ENCODE measurements at places on chromosomes 3 and 15.

GRCh38 chr3:182843478-182843877, 50.2 kb downstream of the ATP11B start:
- H3K4me1 ChIP-seq = no peaks in the 10 kb centered on the region
- peaks cover 3% of the 10 kb centered on the region for H3K36me3 ChIP-seq
- no peak overlapping the region for H3K4me3 ChIP-seq
- no peaks in the 10 kb centered on the region for H3K27me3 ChIP-seq

GRCh38 chr15:101043911-101044624, 124.9 kb downstream of the LRRK1 start:
- H3K36me3 ChIP-seq = no peaks in the 10 kb centered on the region
- no peaks in the 10 kb centered on the region for H3K27me3 ChIP-seq
- no peak for DNase-seq
- H3K4me1 ChIP-seq = no peaks in the 10 kb centered on the region
- H3K4me3 ChIP-seq = no peak overlapping the region
- H3K27ac ChIP-seq = no peak overlapping the region

DNA sequence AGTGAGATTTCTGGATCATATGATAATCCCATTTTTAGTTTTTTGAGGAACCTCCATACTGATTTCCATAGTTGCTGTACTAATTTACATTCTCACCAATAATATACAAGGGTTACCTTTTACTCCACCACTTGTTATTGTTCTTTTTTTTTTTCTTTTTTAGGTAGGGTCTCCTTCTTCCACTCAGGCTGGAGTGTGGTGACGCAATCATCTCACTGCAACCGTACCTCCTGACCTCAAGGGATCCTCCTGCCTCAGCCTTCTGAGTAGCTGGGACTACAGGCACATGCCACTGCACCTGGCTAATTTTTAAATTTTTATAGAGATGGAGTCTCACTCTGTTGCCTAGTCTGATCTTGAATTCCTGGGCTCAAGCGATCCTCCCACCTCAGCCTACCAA, 24.4 kb upstream of the CNOT10 start:
- no peak for DNase-seq
- no peaks in the 10 kb centered on the region for H3K36me3 ChIP-seq
- no peaks in the 10 kb centered on the region for H3K27me3 ChIP-seq
- H3K27ac ChIP-seq = no peak overlapping the region
- H3K4me1 ChIP-seq = no peaks in the 10 kb centered on the region

DNA sequence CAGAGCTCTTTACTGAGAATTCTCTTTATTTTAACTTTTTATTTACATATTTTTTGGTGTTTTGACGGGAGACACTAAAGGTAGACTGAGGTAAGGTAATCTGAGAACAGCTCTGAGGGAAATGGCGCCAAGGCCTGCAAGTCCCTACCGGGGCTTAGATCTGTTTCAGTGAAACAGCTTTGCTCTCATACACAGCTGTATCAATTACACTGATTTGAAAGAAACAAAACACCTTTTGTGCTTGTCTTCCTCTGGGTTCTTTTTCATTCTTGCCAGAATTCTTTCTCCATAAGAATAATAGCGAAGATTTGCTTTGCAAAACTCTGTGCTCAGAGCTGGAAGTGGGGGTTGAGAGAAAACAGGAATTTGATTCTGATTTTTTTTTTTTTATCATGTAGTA, 79.5 kb upstream of the PEX5L start:
- H3K27me3 ChIP-seq = no peaks in the 10 kb centered on the region
- DNase-seq = no peak
- no peak overlapping the region for H3K4me3 ChIP-seq
- H3K27ac ChIP-seq = no peak overlapping the region
- H3K36me3 ChIP-seq = no peaks in the 10 kb centered on the region

GRCh38 chr3:63034101-63034500, 158.9 kb upstream of the CADPS start:
- H3K4me1 ChIP-seq = no peaks in the 10 kb centered on the region
- no peaks in the 10 kb centered on the region for H3K27me3 ChIP-seq
- DNase-seq = no peak
- no peak overlapping the region for H3K27ac ChIP-seq
- no peaks in the 10 kb centered on the region for H3K36me3 ChIP-seq
- H3K4me3 ChIP-seq = no peak overlapping the region

GRCh38 chr3:122919291-122919610, 108.3 kb downstream of the SEMA5B start:
- no peak overlapping the region for H3K4me3 ChIP-seq
- H3K36me3 ChIP-seq = no peaks in the 10 kb centered on the region
- H3K4me1 ChIP-seq = no peaks in the 10 kb centered on the region
- no peak overlapping the region for H3K27ac ChIP-seq
- H3K27me3 ChIP-seq = peaks cover 5% of the 10 kb centered on the region

DNA sequence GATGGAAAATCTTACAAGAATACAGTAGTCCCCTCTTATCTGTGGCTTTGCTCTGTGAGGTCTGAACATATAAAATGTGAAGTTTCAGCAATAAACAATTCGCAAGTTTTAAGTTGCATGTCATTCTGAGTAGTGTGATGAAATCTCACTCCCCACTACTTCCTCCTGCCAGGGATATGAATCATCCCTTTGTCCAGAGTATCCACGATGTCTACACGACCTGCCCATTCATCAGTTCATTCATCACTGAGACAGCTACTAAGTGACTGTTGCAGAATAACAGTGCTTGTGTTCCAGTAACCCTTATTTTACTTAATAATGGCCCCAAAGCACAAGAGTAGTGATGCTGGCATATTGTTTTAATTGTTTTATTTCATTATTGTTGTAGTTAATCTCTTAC, 489.2 kb upstream of the UBE2E2 start:
- peak; percentile 84 for DNase-seq
- H3K27me3 ChIP-seq = no peaks in the 10 kb centered on the region
- no peak overlapping the region for H3K4me3 ChIP-seq
- no peaks in the 10 kb centered on the region for H3K36me3 ChIP-seq
- no peak overlapping the region for H3K27ac ChIP-seq
- no peaks in the 10 kb centered on the region for H3K4me1 ChIP-seq

GRCh38 chr15:32099956-32100684, 69.8 kb downstream of the CHRNA7 start:
- H3K27ac ChIP-seq = no peak overlapping the region
- H3K4me1 ChIP-seq = no peaks in the 10 kb centered on the region
- no peak for DNase-seq
- no peaks in the 10 kb centered on the region for H3K36me3 ChIP-seq

DNA sequence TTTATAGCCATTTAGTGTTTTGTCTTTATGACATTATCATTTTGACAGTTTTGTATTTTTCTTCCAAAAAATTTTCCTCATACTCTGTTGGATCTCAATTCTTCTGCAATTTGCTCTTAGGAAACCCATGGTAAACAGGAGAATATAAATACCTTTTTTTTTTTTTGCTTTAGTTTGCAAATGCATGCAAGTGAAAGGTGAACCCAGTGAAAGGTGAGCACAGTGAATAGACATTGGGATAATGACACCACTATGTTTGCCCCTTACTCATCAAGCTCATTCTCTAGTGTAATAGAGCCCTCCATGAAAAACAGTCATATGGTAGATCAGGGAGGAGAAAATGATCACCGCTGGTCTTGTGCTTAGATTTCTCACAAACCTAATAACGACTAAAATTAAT, 59.0 kb upstream of the TRPC1 start:
- no peak for DNase-seq
- H3K27ac ChIP-seq = no peak overlapping the region
- H3K27me3 ChIP-seq = no peaks in the 10 kb centered on the region
- H3K36me3 ChIP-seq = no peaks in the 10 kb centered on the region
- H3K4me3 ChIP-seq = no peak overlapping the region

- peak; percentile 93 for DNase-seq
- no peaks in the 10 kb centered on the region for H3K27me3 ChIP-seq
- H3K4me1 ChIP-seq = peaks cover 10% of the 10 kb centered on the region
- H3K27ac ChIP-seq = no peak overlapping the region
- peaks cover 2% of the 10 kb centered on the region for H3K36me3 ChIP-seq
Measured at GRCh38 chr3:124627501-124627908, 102.7 kb upstream of the UMPS start.

DNA sequence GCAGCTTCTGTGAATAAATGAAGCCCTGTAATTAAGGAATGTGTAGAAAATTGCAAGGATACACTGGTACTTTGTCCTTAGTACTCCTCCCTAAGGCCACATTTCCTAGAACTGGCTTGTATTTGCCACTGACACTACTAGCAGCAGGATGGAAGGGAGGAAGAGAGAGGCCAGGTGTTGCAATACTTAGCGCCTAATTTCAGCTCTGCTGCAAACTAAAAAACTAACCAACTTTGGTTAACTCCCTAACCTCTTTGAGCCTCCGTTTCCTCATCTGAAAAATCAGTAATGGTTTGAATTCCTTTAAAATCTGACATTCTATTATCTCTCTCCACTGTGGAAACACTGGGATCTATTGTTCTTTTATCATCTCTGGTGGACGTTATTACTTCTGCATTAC, 257.0 kb downstream of the SV2B start:
- H3K4me1 ChIP-seq = no peaks in the 10 kb centered on the region
- no peak for DNase-seq
- H3K36me3 ChIP-seq = no peaks in the 10 kb centered on the region
- no peak overlapping the region for H3K4me3 ChIP-seq
- no peaks in the 10 kb centered on the region for H3K27me3 ChIP-seq

DNA sequence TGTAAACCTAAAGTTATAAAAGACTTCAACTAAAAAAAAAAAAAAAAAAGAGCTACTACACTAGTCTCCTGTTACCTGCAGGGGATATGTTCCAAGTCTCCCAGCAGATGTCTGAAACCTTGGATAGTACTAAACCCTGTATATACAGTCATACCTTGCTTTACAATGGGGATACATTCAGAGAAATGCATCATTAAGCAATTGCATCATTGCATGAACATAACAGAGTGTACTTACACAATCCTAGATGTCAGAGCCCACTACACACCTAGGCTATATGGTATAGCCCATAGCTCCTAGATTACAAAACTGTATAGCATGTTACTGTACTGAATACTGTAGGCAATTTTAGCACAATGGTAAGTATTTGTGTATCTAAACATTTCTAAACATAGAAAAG, 119.1 kb downstream of the GMPS start:
- H3K27ac ChIP-seq = no peak overlapping the region
- no peak overlapping the region for H3K4me3 ChIP-seq
- H3K27me3 ChIP-seq = no peaks in the 10 kb centered on the region
- no peak for DNase-seq

DNA sequence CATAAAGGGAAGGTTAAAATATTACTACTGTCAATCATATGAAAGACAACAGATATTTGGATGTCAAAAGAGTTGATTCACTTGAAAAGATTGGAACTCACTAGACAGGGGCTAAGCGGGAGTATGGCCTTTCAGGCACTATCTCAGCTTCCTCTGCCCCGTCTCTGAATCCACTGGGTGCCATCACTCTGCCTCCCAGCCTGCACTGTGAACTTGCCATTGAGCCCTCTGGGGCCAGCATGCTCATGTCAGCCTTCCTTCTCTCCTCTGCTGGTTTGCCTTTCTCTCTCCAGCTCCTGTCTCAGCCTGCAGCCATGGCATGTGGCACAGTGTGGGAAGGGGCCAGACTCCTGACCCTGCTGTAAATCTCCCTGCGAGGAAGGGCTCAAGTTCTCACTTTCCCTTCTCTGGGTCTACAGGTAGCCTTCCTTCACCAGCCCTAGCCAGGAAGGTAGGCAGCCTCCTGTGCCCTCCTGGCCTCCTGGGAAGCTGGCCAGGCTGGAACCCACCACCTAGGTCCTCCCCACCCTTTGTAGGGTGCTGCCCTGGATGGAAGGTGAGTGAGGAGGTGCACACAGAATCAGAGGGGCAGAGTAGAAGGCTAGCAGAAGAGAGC, 54.0 kb upstream of the SLCO2A1 start:
- no peaks in the 10 kb centered on the region for H3K27me3 ChIP-seq
- peak; percentile 90 for DNase-seq
- H3K36me3 ChIP-seq = no peaks in the 10 kb centered on the region
- no peak overlapping the region for H3K4me3 ChIP-seq

DNA sequence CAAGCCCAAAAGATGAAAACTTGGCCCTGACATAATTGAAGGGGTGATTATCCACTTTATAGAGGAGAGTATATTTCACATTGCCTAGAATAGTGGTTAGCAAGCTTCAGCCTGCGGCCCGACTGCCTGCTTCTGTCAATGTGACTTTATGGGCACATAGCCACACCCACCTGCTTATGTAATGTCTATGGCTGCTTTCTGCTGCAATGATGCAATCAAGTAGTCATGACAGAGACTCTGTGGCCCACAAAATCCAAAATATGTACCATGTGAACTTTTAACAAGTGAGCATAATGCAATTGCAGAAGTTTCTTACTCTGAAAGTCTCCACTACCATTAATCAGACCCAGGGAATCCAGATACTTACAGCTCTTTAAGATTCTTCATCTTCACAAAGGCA, 103.1 kb downstream of the LRIG1 start:
- H3K27ac ChIP-seq = no peak overlapping the region
- H3K4me3 ChIP-seq = no peak overlapping the region
- no peaks in the 10 kb centered on the region for H3K27me3 ChIP-seq
- no peaks in the 10 kb centered on the region for H3K36me3 ChIP-seq
- no peak for DNase-seq

- H3K4me1 ChIP-seq = no peaks in the 10 kb centered on the region
- no peak for DNase-seq
- no peaks in the 10 kb centered on the region for H3K27me3 ChIP-seq
- H3K36me3 ChIP-seq = no peaks in the 10 kb centered on the region
- H3K4me3 ChIP-seq = no peak overlapping the region
- H3K27ac ChIP-seq = no peak overlapping the region
Measured at GRCh38 chr3:16433701-16434151, 79.8 kb downstream of the RFTN1 start.

- H3K4me1 ChIP-seq = peaks cover 14% of the 10 kb centered on the region
- H3K4me3 ChIP-seq = no peak within 1 kb of the TSS
- peak; percentile 62 for DNase-seq
- no peaks in the 10 kb centered on the region for H3K27me3 ChIP-seq
Measured at GRCh38 chr3:121660356-121661171, at the start of gene HCLS1. Gene HCLS1, minus strand, starts transcription at chr3:121660903. Its CDS starts 2,556 bp downstream, at chr3:121658347.

GRCh38 chr3:100198579-100199269, 62.1 kb upstream of the TBC1D23 start:
- no peak overlapping the region for H3K27ac ChIP-seq
- H3K27me3 ChIP-seq = no peaks in the 10 kb centered on the region
- H3K4me1 ChIP-seq = no peaks in the 10 kb centered on the region
- H3K36me3 ChIP-seq = no peaks in the 10 kb centered on the region
- no peak overlapping the region for H3K4me3 ChIP-seq
- DNase-seq = no peak

GRCh38 chr3:147900851-147901250, 491.7 kb downstream of the ZIC1 start:
- peaks cover 1% of the 10 kb centered on the region for H3K36me3 ChIP-seq
- H3K27ac ChIP-seq = no peak overlapping the region
- no peak overlapping the region for H3K4me3 ChIP-seq
- H3K27me3 ChIP-seq = no peaks in the 10 kb centered on the region
- DNase-seq = peak; percentile 48
- no peaks in the 10 kb centered on the region for H3K4me1 ChIP-seq

DNA sequence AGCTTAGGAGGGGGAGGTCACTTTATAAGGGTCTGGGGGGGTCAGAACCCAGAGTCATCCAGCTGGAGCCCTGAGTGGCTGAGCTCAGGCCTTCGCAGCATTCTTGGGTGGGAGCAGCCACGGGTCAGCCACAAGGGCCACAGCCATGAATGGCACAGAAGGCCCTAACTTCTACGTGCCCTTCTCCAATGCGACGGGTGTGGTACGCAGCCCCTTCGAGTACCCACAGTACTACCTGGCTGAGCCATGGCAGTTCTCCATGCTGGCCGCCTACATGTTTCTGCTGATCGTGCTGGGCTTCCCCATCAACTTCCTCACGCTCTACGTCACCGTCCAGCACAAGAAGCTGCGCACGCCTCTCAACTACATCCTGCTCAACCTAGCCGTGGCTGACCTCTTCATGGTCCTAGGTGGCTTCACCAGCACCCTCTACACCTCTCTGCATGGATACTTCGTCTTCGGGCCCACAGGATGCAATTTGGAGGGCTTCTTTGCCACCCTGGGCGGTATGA, at the start of gene RHO:
TSS of gene RHO (plus strand) at position 51 of the 512 bp plus-strand sequence. CDS start at position 146, 95 bp downstream.
- H3K36me3 ChIP-seq = no peaks in the 10 kb centered on the region
- no peaks in the 10 kb centered on the region for H3K27me3 ChIP-seq
- no peak for DNase-seq
- H3K4me1 ChIP-seq = peaks cover 8% of the 10 kb centered on the region

Measured in trophoblast cell (in vitro differentiated cells and primary cell).